Stimulated activated CD4-positive, alpha-beta T cell treated with anti-CD3 and anti-CD28 coated beads, TNF-alpha, amount 100 ng/mL, for 1 hour (primary cell): ENCODE measurements at places on chromosomes 16 and 17.

DNA sequence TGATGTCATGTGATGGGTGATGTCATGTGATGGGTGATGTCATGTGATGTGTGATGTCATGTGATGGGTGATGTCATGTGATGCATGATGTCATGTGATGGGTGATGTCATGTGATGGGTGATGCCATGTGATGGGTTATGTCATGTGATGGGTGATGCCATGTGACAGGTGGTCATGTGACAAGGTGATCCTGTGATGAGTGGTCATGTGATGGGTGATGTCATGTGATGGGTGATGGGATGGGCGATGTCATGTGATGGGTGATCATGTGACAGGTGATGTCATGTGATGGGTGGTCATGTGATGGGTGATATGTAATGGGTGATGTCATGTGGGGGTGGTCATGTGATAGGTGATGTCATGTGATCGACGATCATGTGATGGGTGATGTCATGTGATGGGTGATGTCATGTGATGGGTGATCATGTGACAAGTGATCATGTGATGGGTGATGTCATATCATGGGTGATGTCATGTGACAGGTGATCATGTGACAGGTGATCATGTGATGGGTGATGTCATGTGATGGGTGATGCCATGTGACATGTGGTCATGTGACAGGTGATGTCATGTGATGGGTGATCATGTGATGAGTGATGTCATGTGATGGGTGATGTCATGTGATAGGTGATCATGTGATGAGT lies 17.2 kb downstream of the CD300LB start:
- no peak for DNase-seq

DNA sequence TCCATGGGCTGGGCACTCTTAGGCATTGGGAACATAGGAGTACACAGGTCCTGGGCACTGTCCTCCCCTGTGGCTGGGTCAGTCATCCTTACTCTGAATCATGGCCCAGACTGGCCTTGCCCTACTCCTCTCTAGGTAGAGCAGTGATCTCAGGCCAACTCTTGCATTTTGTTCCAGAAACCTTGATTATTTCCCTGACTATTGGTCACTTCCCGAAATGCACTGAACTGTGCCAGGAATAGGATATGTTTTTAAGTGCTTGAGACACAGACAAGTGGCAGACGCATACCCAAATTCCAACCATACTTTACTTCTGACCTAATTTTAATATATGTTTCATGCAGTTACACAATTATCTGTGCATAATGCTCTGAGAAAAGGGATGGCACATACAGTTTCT lies 10.3 kb downstream of the KRABD2 start:
- no peak for DNase-seq

- DNase-seq, result no peak
These were observed 317.9 kb downstream of the MAP2K6 start for GRCh38 chr17:69732272-69732918.

GRCh38 chr17:39404542-39405378 lies 3.3 kb upstream of the FBXL20 start:
- no peak for DNase-seq

DNA sequence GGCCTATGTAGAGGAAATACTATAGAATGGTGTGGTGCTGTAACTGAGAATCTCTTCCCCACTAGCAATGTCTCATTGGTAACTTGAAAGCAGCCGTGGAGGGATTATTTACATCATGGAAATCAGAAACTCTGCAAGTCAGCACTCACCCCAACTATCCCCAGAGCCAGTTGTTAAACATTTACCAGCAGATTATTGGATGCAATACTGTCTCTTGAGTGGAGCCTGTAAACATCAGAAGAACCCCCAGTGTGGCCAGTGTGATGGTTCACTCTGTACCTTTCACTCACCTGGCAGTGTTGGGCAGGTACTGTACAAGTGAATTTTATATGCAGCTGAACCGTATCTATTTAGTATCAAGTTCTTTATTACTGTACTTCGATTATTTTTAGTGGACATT lies 299.8 kb upstream of the SALL1 start:
- no peak for DNase-seq

DNA sequence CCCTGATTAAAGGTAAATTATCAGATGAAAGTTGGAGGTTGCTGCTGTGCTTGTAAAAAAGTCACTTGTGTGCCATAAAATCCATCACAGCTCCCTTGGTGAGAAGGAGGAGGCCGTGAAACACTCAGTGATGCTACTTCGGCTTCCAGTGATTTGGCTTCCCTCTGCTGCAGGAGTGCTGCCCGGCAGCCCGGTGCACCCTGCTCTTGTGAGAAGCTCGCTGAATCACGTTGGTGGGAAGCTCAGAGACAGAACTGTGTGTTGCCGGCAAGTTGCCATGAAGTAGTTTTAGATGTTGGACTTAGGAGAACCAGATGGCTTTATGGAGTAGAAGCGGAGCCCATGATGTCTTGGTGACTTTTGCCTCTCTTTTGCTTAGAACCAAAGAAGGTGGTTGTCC lies 33.3 kb downstream of the MSI2 start:
- no peak for DNase-seq

DNA sequence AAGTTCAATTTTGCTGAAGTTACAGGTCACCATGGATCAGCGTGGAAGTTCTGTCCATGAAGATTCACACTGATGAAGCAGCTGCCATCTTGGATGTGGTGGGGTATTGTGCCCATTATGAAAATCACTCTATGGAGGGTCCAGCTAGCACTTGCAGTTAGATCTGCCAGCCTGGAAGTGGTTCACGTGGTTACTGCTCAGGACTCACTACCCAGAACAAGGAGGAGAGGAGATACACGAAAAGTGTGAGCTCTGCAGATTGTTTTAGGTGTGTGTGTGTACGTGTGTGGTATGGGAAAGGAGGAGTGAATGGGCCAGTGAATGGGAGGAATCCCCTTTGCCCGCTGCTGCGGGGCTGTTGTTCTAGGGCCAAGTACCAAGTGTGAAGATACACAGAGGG lies 333.4 kb downstream of the MAF start:
- no peak for DNase-seq

DNA sequence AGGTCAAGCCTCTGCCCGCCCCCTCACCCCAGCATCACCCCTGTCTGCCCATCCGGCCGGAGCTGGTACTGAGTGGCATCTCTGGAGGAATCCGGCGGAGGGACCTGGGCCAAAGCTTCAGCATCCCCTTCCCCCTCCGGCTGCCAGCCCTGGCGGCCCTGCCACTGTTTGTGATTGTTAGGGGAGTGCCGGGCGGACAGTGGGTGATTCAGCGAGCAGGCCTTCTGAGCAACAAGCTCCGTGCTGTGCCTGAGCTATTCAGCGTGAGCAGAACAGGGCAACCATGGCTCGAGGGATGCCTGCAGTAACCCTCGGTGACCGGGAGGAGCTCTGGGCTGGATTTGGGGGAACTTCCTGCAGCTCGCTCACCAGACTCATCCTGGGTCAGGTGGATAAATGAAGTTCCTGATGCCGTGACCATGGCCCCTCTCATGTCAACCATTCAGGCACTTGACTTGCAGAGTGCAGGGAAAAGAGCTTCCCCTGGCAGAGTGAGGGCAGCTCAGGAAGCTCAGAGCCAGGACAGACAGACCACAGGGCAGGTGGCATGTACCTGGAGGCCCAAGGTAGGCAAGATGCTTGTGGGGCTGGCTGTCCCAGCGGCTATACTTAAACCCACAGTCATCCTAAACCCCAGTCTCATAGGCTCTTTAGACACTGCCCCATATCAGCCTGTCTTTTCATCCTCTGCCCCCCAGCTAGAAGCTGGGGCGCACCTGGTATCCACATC lies 24.3 kb upstream of the MLKL start:
- no peak for DNase-seq

GRCh38 chr17:42133461-42134041 lies 10.9 kb downstream of the HSPB9 start:
- no peak for DNase-seq

- no peak for DNase-seq
These were observed 34.2 kb downstream of the CD300LF start for GRCh38 chr17:74678541-74678940.

- no peak for DNase-seq
These were observed 149.3 kb upstream of the GSE1 start for GRCh38 chr16:85463672-85464382.

GRCh38 chr17:78644931-78645351 lies 67.7 kb upstream of the DNAH17 start:
- no peak for DNase-seq

DNA sequence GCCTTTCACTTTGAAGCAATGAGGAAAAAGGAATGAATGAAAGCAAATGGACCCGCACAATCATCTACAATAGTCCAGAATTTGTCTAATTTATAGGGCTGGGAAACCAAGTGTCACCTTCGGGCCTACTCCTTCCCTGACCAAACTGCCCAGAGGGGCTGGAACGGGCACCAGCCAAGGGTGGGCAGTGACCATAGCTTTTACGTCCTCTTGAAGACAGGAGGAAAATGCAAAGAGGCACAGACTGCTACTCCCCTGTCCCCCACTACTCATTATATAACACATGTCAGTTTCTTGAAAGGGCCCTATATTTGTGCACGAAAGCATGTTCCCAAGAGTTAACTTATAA lies 122.3 kb downstream of the ZFHX3 start:
- no peak for DNase-seq

DNA sequence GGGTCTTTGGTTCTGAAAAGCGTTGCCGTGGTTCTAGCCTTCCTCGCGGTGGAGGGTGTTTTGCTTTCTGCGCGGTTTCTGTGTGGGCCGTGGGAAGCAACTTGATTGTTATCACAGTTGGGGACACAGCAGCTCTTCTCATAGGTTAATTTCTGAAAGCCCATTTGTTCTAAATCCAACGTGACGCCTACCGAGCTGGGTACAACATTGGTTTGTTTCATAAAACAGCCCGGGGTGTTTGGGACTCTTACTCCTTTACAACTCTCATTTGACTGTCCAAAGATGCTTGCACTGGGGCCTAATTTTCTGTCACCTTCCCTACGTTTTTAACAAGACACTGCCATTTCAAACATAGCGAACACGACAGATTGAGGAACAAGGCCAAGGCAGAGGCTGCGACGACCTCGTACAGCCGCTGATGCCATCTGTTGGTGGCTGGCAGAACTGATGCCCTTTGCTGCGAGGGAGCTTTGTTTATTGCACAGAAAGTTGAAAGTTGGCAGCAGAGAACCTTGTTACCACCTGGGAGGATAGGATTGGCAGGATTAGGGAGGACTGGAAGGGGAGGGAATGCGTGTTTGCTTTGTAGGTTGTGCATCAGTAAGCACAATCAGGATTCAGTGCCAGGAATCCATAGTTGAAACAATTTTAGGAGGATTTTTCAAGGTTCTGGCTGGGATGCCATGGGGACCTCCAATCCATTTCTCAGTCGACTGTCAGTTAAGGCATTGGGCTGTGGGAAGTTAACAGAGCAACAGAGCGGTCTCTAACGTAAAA lies 98.3 kb downstream of the PITPNC1 start:
- peak; percentile 77 for DNase-seq

- no peak for DNase-seq
These were observed 9.4 kb downstream of the LPO start for GRCh38 chr17:58247511-58248363.

GRCh38 chr16:73017321-73017720 lies 30.6 kb downstream of the ZFHX3 start:
- no peak for DNase-seq

DNA sequence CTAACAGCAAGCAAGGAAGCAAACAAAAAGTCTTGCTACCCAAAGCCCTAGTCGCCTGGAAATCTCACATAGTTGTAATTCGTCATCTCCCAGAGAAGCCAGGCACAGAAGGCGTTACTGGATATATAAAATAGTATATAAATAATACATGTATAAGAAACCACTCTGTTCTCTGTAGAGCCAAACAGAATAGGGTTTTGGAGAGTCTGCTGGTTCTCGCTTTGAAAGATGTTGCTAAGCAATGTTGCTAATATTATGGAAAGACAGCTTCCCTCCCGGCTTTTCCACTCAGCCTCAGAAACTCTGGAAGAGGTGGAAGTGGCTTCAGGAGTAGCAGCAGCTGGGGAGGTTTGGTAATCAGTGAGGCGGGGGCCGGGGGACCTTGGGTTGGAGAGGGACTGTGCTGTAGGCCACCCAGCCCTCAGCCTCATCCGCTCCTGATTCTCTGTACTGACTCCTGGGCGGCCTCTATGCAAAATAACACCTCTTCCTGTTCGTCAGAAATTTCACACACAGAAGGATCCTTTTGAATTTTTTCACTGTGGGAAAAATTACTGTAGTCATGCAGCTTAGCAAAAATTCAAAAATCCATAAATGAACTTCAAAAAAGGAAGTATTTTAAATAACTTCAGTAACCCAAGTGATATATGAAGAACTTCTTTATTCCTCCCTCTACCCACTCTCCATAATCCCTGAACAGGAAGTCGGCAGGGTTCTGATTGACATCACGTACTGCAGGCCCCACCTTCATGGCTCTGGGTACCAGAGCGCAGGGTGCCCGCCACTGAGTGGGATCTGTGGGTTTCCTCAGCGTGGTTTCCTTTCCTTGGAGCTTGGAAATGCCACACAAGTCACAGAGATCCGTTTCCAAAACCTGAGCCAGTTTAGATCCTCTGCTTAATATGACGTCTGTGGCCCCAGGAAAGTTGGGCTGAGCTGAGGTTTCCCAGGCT lies 51.4 kb downstream of the RAP1GAP2 start:
- DNase-seq, result no peak

DNA sequence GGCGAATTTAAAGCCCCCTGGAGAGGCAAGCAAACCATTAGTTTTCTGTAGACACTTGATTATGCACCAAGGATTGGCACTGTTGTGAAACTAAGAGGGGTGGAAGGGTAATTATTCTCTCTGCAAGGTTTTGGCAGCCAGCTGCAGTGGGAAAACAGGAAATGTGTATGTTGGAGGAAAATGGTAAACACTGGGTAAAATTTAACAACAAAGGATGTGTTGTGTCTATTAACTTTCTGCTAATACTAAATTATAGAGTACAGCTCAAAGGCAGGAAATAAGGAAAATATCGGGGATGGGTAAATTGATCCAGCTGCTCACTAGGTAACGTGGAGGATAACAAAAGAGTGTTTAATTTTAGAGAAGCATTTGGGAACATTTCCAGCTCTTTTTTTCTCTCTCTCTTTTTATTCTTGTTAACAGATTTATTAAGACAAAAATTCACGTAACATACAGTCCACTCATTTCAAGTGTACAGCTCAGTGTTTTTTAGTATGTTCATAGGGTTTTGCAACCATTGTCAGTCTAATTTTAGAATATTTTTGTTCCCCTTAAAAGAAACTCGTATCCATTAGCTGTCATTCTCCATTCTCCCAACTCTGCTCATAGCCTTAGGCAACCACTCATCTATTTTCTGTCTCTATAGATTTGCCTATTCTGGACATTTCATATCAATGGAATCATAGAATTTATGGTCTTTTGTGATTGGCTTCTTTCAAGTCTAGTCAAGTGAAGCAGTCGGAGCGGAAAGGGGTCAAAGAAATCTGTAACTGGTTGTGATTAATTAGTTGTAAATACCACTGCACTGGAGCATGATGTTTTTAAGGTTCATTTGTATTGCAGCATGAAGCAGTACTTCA lies 41.8 kb downstream of the TANGO6 start:
- DNase-seq, result no peak
